ENCODE measurements at places on chromosomes 16 and 17. TPM values are rescaled to one million over a fixed set of nuclear protein-coding genes. Genes with fewer than 3 reads are reported as not detected.

The FNDC8 gene
- total RNA-seq: not detected

The ZACN gene
- not detected for total RNA-seq

The CTRB2 gene
- total RNA-seq: not detected

The TBC1D26 gene
- 0.47 TPM for total RNA-seq

The MAP2K6 gene
- 10.6 TPM for total RNA-seq

The PPP1R27 gene
- not detected for total RNA-seq

The RAI1 gene
- 117 TPM for total RNA-seq

The HBQ1 gene
- total RNA-seq: not detected

The RND2 gene
- 3.0 TPM for total RNA-seq

DNA sequence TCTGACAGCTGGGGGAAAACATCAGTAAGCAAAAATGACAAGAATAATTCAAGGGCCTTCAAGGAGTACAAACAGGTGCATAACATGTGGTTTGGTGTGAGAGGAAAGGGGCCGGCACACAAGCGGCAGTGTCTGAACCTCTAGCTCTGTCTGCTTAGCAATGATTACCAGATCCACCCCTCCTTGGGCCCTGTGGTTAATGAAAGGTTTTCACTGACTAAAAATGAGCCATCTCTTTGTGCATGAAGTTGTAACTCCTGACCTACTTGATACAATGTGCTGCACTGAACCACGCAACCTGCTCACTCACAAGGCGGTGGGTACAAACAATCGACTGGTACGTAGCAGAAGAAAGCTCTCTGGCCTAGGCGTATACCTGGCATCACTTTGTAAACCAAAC, 15.1 kb downstream of the FAM117A start:
- no peak for DNase-seq

GRCh38 chr16:50178491-50178941, 25.4 kb downstream of the TENT4B start:
- no peak for DNase-seq

- no peak for DNase-seq
Measured at GRCh38 chr16:55647343-55647742, 8.4 kb upstream of the SLC6A2 start.

DNA sequence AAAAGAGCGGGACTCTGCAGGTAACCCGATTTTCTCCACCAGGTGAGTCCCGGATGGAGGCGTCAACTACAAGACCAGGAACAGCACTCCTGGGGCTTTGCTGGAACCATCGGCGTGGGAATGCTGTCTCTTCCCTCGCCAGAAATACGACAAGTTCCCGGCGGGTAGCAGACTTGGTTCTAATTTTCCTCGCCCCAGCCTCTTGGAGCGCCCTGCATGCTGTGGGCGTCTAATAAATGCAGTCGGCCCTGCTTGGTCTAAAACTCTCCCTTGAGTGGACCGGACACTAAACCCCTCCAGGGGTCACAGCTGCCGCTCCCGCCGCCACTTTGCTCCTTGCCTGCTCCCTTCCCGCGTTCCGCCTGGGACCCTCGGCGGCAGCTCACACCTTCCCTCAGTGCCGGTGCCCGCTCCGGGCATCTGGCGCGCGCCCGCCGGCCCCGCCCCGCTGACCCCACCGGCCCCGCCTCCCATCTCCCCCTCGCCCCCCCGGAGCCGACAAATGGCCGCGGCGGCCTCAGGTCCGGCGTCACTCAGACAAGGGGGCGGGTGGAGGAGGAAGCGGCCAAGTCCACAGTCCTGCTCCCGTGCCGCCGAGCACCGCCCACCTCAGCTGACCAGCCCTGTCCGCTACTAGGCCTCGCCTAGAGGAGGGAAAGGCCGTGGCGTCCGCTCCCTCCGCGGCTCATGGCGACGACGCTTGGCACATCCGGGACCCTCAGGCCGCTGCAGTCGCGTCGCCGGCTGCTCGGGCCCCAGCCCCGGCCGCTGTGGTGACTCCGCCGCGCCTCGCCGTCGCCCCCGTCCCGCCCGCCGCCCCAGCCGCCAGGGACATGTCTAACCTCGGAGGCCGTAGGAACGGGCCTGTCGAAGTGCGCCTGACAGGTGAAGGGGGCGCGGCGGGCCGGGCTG, 65.8 kb downstream of the KPNA2 start:
- DNase-seq: peak; percentile 91

DNA sequence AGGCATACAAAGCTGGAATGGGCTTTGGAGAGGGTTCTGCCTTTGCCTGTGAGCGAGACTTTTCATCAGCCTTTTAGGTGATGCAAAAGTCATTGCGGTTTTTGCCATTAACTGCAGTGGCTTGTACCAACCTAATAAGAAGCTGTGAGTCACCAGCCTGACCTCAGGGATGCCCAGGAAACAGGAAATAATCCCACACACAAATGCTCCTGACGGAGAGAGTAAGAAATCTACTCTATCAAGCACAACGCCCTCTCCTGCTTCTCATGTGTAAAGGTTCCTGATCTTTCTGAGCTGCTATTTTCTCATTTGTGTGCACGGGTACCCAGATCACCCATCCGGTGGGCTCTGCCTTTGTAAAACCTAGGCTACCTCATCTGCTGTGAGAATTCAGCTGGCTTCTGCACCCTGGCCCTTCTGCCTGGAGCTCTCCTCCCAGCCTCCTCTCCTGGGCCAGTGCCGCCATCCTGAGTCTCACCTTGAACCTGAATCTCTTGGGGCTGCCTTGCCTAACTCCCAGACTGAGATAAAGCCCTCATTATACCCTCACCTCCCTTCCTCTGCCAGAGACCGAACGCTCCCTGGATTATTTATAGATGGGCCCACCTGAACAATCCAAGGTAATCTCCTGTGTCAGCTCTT, 299.7 kb downstream of the C16orf95 start:
- no peak for DNase-seq

DNA sequence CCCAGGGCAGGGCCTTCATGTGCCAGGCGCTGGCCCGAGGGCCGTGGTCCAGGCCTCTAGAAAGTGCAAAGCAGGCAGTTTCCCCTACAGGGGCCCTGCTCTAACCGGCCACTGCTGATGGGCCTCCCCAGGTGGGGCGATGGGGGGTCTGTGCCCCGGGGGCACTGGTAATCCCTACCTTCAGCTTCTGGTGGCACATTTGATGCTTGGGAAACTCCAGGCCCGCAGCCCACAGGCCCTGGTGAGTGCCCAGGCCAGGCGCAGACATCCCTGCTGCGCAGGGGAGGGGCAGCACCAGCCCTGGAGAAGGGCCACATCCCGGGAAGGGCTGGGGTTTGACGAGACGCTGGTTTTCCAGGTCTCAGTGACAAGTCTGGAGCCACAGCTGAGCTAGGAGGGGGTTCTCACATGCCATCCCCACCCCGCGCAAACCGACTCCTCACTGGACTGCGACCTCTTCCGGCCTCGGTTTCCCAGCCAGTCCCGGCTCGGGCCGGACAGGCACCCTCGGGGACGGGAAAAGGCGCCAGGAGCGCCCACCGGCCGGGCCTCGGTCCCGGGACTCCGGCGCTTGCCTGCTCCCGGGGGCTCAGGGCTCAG, 1.6 kb downstream of the DOC2B start:
- no peak for DNase-seq

DNA sequence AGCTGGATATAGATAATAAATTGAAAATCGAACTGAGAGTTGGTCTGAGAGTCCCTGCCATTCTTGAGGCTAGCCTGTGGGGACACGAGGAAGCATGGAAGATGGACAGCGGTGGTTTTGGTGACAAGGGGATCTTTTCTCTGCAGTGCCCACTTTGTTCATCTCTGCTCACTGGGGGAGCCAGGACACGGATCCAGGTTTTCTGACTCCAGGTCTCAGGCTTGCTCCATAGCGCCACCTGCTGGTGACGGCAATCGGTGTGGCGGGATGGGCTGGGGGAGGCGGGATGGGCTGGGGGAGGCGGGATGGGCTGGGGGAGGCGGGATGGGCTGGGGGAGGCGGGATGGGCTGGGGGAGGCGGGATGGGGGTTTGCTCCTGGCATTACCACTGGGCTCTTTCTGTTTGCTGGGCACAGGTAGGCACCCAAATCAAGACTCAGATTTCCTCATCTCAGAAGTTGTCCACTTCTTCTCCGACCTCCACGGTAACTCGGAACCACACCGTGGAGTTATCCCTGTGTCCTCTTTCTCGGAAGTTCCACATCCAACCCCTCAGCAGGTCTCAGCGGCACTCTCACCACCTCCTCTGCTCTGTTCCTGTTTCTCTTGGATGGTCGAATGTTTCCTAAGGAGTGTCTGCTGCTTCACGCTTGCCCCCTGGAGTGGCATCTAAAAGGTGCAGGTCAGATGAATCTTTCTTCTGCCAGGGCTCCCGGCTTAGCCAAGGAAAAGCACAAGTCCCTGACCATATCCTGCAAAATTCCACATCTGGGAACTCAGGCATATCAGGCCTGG, 142.4 kb downstream of the CYLD start:
- DNase-seq: peak; percentile 36

Data from ureter (tissue), 1 donor.